ENCODE measurements at places on chromosomes 1 and 21.

DNA sequence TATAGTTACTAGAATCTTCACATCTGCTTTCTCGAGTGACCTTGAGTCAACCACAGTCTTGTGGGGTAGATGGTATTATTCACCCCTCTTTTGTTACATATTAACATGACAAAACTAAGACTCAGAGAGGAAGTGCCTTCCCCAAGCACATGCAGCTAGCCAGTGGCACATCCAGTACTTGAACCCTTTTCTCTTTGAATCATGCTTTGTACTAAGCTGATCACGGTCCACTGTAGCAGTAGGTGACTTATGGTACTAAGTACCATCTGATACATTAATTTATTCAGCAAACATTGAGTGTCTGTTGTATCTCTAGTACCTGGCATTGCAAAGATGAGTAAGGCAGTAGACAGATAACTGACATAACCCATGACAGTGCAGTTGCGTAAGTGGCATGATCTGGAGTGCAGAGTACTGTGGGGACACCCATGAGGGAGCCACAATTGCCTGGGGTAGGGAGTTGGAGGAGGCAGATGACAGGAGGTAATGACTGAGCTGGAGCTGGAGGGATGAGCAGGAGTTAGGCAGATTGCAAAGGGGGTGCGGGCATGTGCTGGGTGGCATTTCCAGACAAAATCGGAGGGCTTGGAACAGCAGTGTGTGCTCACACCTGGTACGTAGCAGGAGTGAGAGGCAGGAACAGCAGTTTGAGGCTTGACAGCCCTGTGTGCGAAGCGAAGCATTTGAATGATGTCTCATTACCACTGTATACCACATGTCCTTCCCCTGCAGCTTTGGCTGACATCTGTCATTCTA, 29.8 kb downstream of the UCK2 start:
- DNase-seq, result no peak

DNA sequence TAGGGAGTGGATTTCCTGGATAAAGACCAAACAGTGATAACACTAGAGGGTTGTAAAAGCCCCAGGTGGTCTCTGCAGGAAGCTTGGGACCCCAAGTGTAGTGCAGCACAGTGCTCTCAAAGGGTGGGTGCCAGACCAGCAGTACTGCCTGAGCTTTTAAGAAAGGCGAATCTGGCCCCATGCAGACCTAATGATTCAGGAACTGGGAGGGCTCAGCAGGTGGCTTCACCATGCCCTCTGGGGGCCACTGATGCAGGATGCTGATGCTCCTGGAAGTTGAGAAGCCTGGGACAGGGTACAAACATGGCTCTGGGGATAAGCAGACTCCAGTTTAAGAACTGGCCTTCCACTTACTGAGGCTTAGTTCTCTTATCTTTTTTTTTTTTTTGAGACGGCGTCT, 29.1 kb upstream of the NEK2 start:
- DNase-seq, result no peak

- no peak for DNase-seq
These were observed 8.3 kb upstream of the ZC3H11B start for GRCh38 chr1:219621047-219621786.

- no peak for DNase-seq
These were observed 36.9 kb downstream of the RAP1GAP start for GRCh38 chr1:21631944-21632887.

- no peak for DNase-seq
These were observed 141.7 kb downstream of the PHTF1 start for GRCh38 chr1:113617438-113618141.

DNA sequence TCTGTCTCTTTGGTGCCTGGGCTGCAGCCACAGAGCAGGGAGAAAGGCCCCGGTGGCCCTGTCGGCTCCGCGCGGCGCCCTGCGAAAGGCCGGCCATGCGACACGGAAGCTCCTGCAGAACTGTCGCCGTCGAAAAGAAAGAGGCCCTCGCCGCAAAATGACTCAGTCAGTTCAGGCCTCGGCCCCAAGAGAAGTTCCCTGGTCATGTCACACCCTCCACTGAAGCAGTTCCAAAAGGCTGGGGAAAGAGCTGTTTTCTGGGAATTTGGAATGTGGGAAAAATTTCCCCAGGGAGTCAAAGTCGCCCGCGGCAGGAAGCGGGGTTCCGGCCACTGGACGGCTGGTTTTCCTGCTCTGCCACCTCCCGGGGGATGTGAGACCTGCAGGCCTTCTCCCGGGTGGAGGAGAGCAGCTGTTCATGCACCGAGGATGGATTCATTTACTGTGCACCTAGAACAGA, 115.8 kb upstream of the ZNF678 start:
- peak; percentile 28 for DNase-seq

DNA sequence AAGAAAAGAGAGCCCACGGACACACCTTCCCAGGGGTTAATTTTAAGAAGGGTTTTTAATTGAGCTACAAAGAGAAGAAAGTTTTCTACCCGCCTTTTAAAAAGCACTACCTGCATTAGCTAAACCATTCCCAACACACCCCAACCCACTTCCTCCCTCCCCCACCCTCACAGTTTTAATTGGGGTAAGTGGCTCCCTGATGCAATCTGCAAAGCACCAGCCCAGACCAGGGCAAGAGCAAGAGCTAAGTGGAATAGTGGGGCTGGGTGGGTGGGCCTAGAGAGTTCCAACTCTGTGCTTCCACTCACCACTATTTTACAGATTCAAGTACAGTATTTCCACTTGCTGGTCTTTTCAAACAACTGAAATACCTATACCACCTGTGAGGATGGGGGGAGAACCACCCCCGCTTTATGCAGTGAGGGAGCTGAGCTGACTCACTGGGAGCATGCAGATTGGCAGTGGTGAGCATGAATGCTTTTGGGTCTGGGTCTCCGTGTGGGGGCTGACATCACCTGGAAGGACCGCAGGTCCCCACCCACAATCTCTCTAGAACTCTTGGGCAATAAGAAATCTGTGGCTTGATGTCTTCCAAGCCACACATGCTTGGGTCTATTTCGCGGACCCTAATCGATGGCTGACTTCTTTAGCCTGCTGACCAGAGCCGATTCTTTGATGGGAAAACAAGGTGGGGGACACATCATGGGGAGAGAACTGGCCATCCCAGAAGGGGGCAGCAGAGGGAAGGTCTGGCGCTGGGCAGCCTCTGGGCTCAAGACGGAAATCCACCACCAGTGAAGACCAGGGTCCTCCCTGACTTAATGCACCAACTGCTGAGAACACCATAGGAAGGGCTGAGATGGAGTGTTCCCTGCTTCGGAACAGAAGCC, 95.5 kb downstream of the SSBP3 start:
- DNase-seq, result peak; percentile 72

DNA sequence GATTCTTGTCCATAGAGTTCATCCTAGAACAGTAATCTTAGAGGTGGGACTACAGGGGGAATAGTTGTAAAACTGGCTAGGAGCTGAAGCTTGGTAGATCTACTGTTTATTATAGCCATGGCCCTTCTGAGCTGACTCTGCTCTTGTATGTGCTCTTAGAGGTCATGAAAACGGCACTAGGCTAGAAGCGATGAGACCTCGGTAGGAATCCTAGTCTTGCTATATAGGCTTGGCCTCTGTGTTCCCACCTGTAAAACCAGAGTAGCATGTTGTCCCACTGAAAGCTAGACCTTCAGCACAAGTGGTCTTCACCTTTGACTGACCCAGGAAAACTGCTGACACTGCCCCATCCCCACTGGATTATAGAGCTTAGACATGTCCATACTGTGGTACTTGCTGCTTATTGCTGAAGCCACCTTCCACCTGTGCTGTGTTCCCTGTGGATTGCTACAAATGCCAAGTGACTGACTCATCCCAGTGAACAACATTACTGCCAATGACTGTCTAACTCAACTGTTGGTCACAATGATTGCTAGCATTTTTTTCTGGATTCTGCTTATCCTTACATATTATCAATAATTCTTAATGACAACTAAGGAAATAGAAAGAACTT, 23.0 kb upstream of the PIGC start:
- DNase-seq, result no peak

GRCh38 chr1:22815421-22816066, 104.9 kb downstream of the EPHB2 start:
- DNase-seq, result no peak

DNA sequence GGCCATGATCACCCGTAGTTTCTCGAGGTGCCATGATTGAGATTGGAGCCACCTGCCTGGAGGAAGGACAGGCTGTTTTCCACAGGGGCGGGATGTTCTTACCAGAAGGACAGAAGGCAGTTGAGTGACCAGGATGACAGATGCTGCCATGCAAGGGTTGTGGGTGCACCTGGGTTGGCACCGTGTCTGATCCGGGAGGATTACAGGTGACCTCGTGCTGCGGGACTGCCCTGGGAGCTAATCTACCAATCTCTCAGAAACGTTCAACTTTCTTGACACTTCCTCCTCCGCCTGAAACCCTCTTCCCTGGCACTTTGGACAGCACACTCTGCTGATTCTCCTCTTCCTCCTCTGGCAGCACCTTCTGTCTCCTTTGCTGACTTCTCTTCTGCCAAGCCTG, 13.8 kb upstream of the SLC6A9 start:
- DNase-seq, result no peak

GRCh38 chr1:208387908-208388811, 144.0 kb upstream of the PLXNA2 start:
- peak; percentile 15 for DNase-seq

- no peak for DNase-seq
These were observed 36.9 kb upstream of the HHAT start for GRCh38 chr1:210291786-210292230.

GRCh38 chr1:32774950-32775634, 42.1 kb downstream of the YARS1 start:
- no peak for DNase-seq

DNA sequence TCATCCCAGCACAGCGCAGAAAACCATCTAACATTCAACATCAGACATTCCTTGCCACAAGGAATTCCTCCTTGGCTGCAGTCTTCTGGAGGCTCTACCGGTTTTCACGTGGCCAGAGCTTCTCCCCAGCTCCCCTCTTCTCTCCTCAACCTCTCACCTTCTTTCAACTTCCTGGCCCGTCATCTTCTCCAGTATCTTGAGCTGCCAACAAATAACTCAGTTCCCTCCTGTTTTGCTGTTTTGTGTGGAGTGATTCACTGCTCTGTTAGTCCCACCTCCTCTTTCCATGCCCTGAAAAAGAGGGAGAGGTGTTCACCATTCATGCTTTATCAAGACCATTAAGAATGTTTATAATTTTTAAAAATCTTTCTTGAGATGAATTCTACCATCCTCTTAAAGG, 32.6 kb downstream of the PIGM start:
- DNase-seq, result no peak

- no peak for DNase-seq
These were observed 246.3 kb downstream of the USH2A start for GRCh38 chr1:216176970-216177369.

GRCh38 chr21:33844104-33844889, 71.3 kb downstream of the ATP5PO start:
- no peak for DNase-seq

DNA sequence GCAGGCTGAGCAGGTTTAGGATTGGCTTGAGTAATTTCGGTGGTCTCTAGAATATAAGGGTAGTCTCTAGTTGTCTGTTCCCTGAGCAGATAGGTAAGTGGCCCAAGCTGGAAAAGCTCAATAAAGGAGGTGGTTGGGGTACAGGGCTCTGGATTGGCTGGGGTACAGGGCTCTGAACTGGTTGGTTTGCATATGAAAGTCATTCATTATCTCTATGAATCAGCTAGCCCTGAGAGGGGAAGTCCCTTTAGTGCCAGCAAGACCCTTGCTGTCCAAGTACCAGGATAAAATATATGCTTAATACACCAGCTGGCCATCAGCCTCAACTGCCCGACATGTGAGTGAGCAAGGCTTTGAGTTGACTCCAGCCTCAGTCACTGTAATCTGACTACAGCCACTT, 93.0 kb downstream of the ZBTB18 start:
- DNase-seq, result no peak

DNA sequence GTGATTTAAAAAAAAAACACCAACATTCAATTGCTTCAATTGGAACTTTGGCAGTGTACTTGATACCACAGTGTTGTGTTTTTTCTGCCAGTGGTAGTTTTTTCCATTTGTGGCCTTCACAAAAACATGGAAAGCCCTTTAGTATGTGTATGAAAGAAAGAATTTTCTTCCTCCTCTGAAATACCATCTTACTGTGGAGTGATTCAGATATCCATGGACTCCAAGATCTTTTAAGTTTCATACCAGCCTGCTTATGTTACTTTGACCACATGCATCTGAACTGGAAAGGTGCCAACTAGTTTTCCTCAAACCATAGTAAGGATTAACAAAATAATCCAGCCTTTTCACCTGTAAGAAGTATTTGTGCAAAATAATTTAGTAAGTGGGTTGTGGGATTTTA, 3.4 kb downstream of the PPP2R5A start:
- DNase-seq, result no peak

DNA sequence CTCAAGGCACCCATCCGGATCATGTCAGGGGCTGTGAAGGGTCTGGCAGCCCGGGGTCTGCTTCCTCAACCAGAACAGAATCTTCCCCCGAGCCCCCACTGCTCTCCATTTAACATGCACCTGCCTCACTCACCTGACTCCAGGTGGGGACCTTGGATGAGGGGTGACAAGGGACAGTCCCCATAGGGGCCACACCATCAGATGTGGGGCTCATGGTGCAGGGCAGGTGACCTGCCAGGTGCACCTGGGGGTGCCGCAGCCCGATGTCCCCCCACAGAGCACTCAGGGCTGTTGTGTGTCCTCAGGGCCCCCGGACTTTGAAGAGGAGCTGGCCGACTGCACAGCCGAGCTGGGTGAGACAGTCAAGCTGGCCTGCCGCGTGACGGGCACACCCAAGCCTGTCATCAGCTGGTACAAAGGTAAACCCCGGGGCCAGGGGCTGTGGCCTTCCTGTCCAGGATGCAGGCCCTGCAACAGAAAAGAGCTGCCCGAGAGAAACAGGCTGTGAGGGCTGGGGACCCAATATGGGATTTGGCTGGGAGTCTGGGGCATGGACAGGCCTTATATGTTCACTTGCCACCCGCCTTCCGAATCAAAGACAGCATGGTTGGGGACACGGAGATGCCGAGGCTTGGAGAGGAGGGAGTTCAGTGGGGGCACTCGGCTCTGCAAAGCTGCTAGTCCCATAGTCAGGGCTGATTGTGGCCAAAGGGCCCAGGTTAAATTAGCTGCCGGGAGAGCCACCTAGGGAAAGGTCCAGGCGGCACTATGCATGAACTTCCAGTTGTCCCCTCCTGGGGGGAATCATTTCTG, 64.6 kb downstream of the TRIM11 start:
- peak; percentile 0 for DNase-seq

Measured in nephron progenitor cell (in vitro differentiated cells).